M059J (cell line): ENCODE measurements at places on chromosomes 11 and 22. TPM values are rescaled to one million over a fixed set of nuclear protein-coding genes. Genes with fewer than 3 reads are reported as not detected.

DNA sequence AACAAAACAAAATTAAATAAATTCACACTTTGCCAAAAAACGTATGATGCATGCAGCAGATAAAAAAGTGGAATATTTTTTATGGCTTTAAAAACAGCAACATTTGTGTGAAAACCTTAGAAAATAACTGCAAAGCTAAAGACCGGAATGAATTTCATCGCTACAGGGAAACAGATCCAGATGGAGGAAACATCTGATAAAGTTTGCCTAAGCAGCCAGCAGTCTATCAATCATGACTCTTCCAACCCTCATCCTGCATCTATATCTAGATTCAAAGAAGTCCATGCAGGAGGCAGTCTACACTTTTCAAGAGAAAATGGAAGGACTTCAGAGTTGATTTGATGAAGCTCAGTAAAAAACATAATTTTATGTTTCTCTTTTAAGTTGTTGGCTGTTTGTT, 126.8 kb downstream of the SWAP70 start:
- DNase-seq, result no peak

GRCh38 chr11:67055812-67056211, 835 bp upstream of the RHOD start:
- no peak for DNase-seq

DNA sequence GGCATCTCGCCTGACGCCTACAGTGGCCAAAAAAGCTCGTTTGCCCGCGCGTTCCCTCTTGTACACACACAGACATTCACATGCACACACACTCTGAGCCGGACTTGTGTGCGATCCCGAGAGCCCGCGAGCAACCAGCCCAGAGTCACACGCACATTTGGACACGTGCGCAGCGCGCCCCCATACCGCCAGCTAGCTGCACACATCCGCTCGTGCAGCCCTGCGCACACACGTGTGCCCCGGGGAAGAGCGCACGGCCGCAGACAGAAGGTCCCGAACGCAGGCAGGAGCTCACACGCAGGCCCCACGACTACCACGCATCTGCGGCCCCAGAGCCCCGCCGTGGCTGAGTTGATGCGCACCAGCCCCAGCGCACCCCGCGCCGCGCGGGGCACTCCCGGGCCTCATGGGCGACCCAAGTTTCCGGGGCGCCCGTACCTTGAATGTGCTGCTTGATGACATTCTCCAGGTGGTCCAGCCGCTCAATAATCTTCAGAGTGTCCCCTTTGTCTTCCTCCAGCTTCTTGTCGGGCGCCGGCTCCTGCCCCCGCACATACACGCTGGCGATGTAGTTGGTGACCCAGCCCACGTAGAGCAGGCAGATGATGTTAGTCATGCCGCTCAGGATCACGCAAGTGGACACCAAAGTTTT, 758 bp downstream of the GALNT18 start:
- DNase-seq, result peak; percentile 20

DNA sequence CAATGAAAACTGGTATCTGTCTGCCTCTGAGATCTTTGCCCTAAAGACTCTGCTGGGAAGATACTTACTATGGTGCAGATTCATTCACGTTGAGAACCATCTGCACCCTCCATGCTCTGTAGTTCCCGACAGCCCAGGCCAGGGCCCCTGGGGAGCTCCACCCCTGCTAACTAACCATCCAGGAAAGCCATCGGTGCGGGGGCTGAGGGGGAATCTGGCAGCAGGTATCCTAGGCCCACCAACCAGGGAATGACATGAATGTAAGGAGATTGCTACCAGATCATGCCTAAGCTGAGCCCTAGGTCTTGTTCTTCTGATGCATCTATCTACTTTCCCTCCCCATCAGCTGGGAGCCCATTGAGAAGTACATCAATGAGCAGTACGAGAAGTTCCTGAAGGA, 11.3 kb upstream of the WBP2NL start:
- no peak for DNase-seq

- no peak for DNase-seq
Measured at GRCh38 chr11:133251841-133252240, 280.5 kb downstream of the OPCML start.

GRCh38 chr11:5940748-5941147, 1.3 kb upstream of the OR56A3 start:
- no peak for DNase-seq

DNA sequence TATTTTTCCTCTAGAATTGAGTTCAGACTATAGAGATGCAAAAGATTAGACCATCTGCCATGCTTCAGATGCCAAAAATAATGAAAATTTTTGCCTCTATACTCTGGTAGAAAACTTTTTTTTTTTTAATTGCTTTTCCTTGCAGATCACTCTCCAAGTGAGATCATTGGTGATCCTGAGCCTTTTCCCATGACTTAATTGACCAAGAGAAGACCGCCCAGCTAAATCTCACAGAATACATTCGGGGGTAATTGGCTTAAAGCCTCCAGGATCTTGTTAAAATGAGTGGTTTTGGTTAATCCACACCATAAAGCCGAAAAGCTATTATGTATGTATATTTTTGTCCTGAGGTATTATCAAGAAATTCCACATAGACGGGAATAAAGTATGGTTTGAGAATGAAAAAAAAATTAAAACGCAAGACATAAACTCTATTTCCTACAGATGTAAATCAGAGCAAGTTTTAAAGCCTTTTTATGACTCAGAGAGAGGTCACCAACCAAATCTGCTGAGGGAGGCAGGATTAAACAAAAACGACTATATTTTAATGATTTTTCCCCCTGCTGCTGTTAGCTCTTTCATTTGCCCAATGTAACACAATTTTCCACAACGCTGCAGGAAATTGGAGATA, 64.0 kb downstream of the PARVA start:
- DNase-seq, result peak; percentile 73

DNA sequence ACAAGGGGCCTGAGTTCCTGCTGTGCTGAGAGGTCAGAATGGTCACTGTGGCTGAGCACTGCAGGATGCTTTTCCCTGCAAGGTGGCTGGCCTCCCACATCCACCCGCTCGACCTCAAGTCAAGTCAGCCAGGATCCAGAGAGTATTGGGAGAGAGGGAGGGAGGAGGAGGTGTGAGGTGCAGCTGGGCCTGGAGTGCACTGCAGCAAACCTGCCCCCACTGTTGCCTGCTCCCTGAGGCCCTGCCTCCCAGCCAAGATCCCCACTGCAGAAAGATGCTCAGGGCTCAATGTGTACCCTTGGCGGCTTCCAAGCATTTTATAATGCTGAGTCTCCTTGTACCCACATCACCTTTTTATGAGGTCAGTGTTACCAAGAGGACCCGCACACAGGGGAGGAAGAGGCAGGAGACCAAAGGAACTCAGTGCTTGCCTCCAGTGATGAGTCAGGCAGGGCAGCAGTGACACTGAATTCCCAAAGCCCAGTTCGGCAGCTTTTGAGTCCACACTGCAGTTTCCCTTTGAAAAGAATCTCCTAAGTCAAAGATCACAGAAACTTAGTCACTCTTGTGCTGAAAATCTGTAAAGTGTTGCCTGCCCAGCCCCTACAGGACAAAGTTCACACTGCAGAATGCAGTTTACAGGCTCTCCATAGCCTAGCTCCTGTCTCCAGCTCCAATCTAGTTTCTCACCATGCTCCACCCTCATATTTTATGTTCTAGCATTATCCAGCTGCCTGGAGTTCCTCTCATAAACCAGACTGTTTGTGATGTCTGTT, 3.1 kb downstream of the ENDOD1 start:
- DNase-seq, result peak; percentile 88

GRCh38 chr11:97865424-97866012, 1155.2 kb upstream of the CNTN5 start:
- DNase-seq, result peak; percentile 9

DNA sequence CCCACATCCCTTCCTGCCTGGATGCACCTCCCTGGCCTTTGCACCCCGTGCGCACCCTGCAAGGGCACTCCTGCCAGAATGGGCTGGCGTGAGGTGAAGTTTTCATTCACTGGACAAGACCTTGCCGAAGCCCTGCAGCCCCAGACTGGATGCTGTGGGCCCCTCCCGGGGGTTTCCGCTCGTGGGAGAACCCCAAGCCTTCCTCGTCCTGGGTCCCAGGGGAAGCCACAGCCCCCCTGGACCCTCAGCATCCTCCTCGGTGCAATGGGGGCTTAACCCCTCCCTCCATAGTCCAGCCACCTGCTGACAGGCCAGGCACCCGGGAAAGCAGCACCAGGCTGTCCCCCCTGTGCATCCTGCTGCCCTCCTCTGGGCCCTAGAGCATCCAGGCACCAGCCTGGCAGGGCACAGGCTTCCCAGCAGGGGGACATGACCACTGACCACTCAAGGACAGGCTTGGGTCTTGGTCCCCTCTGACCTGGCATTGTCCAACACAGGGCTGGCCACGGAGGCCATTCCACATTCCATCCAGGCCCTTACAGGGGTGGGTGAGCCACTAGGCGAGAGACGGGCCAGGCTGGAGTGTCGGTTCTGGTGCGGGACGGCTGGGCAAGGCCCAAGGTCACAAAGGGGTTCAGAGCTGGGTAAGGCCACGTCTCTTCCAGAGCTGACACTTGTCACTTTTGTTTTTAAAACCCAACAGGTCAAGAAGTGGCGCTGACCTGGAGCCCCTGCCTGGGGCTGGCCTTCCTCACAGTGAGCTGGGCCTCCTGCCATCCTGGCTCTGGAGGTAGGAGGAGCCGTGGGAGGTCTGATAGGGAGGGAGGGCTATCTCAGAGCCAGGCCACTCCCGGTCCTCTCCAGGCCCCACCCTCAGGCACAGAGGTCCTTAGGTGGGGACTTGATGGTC, 41.5 kb upstream of the PPARA start:
- peak; percentile 67 for DNase-seq

- no peak for DNase-seq
Measured at GRCh38 chr11:133980665-133981064, 23.9 kb upstream of the IGSF9B start.

- peak; percentile 48 for DNase-seq
Measured at GRCh38 chr11:65556470-65557279, 1.5 kb downstream of the LTBP3 start.

DNA sequence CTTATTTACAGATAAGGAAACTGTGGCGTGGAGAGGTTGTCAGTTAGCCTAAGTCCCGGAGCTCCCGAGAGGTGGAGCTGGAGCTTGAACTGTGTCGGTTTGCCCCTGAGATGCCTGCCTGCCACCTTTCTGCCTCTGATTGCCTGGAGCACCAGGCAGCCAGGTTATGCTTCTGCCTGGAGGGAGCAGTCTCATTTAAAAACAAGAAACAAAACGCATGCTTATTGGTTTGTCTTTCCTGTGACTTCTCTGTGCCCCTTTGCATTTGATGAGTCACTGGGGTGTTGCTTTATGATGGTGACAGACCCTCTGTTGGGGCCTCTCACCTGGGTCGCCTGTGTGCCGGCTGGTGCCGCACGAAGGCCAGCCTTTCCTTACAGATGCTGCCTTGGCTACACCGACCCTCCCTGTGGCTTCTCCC, 12.2 kb downstream of the AP2A2 start:
- DNase-seq, result no peak

TP53AIP1 gene
- total RNA-seq, result not detected in 2 replicates

PHOX2A gene
- total RNA-seq, result not detected in 2 replicates

OR51E2 gene
- total RNA-seq, result not detected in 2 replicates

C11orf97 gene
- total RNA-seq, result not detected in 2 replicates

OR5B17 gene
- not detected in 2 replicates for total RNA-seq
